ENCODE measurements at places on chromosomes 6 and 20.

- DNase-seq = no peak
Measured at GRCh38 chr6:136696238-136696637, 96.0 kb downstream of the MAP3K5 start.

- no peak for DNase-seq
Measured at GRCh38 chr6:50180646-50181045, 130.9 kb upstream of the DEFB112 start.

- peak; percentile 23 for DNase-seq
Measured at GRCh38 chr6:46491201-46491627, at the start of gene RCAN2. Gene RCAN2, minus strand, starts transcription at chr6:46491449.

GRCh38 chr6:69974193-69974592 lies 107.8 kb downstream of the COL19A1 start:
- DNase-seq = no peak

- DNase-seq = no peak
Measured at GRCh38 chr6:7590918-7591302, 912 bp downstream of the SNRNP48 start.

DNA sequence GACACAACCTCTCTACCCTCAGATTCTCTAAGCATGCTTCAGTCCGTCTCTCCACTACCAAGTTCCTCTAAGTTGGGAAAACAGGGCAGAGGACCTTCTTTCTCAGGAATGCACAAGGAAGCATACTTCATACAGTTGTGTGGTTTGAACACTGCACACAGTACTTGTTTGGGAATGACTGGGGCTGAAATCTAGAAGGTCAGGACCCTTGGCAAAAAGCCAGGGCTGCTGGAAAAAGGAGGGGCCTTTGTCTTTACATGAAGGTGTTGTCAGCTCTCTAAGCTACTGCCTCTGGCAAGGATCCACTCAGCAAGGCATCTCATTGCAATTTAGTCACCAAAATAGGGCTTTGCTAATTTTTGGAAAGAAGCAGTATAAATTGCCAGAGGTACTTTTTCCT lies 20.7 kb upstream of the HEY2 start:
- DNase-seq = no peak

DNA sequence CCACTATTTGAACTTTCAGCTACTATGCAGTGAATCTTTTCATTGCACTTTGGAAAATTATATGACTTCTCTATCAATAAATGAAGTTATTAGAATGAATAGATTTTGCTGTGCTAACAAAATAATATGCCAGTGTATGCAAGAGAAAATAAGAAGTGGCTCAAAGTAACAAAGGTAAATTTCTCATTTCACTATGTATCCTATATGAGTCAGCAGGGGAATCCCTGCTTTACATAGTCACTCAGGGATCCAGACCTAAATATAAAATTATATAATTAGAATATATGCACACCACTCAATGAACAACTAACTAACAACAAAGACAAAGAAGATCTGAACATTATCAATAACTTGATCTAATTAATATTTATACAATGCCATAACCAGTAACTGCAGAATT lies 390.8 kb upstream of the IRAK1BP1 start:
- no peak for DNase-seq

- DNase-seq = no peak
Measured at GRCh38 chr6:99614430-99615186, 8.0 kb downstream of the PRDM13 start.

GRCh38 chr20:37295001-37295400 lies 5.5 kb downstream of the MANBAL start:
- no peak for DNase-seq

- no peak for DNase-seq
Measured at GRCh38 chr6:14046476-14047068, 71.0 kb upstream of the CD83 start.

Measured in CD8-positive, alpha-beta T cell (primary cell).